ENCODE measurements at places on chromosomes 2 and 18. TPM values are rescaled to one million over a fixed set of nuclear protein-coding genes. Genes with fewer than 3 reads are reported as not detected.

Gene CYP27C1
- not detected for total RNA-seq

- no peak for DNase-seq
- no peaks in the 10 kb centered on the region for H3K4me1 ChIP-seq
- H3K36me3 ChIP-seq = no peaks in the 10 kb centered on the region
- H3K4me3 ChIP-seq = no peak overlapping the region
- H3K27me3 ChIP-seq = peaks cover 2% of the 10 kb centered on the region
Observed at GRCh38 chr2:153487448-153487847, 8.9 kb upstream of the RPRM start.

Gene CTNNA2
- not detected for total RNA-seq

Gene ABCA12
- not detected for total RNA-seq

DNA sequence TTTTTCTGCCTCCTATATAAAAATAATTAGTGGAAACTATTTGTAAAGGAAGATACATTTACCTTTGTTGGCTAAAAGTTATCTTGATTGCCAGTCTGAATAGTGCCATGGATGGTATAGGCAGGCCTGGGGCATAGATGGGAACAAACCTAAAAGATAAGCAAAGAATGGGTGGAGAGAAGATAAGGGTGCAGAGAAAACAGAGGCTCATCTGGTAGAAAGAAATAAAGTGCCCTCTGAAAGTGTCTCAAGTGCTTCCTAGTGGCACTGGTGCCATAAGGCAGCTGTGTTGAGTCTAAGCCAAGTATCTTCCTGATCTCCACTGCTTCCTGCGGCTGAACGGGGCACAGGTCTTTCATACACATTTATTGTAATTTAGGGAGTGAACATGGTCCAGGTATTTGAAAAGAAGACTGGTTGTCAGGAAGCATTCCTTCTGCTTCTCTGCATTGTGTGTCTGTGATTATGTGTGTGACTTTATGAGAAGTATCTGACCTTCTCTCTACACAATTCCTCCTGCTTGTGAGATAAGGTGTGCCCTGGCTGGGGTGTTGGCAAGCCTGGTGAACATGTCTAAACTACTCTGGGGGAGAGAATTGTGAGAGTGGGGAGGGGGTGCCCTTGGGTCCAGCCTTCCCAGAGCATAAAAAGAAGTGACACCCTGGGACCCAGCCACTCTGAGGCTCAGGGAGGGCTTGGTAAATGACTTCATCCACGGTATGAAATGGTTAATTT, 280.5 kb downstream of the CAMKMT start:
- H3K27ac ChIP-seq = no peak overlapping the region
- H3K27me3 ChIP-seq = no peaks in the 10 kb centered on the region
- no peak for DNase-seq
- no peaks in the 10 kb centered on the region for H3K4me1 ChIP-seq
- H3K4me3 ChIP-seq = no peak overlapping the region

DNA sequence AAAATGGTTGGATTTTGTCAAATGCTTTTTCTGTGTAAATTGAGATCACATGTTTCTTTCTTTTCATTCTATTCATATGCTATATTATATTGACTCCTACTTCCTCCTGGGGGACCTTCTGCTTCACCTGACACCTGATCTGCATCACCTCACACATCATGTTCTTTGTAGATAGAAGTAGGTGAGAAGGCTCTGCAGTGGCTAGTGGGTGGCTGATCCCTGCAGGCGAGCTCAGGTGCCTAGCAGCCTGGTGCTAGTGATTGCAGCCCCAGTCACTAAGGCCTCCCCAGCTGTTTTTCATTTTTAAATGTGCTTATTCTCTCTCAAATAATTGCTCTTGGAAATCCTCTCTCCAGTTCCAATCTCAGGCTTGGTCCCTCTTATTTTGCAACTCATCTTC, 33.6 kb downstream of the MC4R start:
- no peaks in the 10 kb centered on the region for H3K4me1 ChIP-seq
- no peak overlapping the region for H3K27ac ChIP-seq
- no peak for DNase-seq
- H3K36me3 ChIP-seq = no peaks in the 10 kb centered on the region
- H3K4me3 ChIP-seq = no peak overlapping the region
- no peaks in the 10 kb centered on the region for H3K27me3 ChIP-seq

Gene APLF
- 5.6 TPM for total RNA-seq

- no peaks in the 10 kb centered on the region for H3K27me3 ChIP-seq
- no peaks in the 10 kb centered on the region for H3K36me3 ChIP-seq
- no peak overlapping the region for H3K27ac ChIP-seq
- H3K4me3 ChIP-seq = no peak overlapping the region
Observed at GRCh38 chr18:32975163-32975436, 202.3 kb upstream of the KLHL14 start.

All from T-cell (primary cell).